ENCODE measurements at places on chromosomes 16 and 17.

GRCh38 chr17:60077672-60078519 is 825 bp downstream of the HEATR6 start:
- DNase-seq: no peak

GRCh38 chr16:84764970-84765369 is 54.8 kb upstream of the CRISPLD2 start:
- no peak for DNase-seq

- DNase-seq: no peak
Measured at GRCh38 chr16:88746506-88746905, 38.5 kb downstream of the PIEZO1 start.

DNA sequence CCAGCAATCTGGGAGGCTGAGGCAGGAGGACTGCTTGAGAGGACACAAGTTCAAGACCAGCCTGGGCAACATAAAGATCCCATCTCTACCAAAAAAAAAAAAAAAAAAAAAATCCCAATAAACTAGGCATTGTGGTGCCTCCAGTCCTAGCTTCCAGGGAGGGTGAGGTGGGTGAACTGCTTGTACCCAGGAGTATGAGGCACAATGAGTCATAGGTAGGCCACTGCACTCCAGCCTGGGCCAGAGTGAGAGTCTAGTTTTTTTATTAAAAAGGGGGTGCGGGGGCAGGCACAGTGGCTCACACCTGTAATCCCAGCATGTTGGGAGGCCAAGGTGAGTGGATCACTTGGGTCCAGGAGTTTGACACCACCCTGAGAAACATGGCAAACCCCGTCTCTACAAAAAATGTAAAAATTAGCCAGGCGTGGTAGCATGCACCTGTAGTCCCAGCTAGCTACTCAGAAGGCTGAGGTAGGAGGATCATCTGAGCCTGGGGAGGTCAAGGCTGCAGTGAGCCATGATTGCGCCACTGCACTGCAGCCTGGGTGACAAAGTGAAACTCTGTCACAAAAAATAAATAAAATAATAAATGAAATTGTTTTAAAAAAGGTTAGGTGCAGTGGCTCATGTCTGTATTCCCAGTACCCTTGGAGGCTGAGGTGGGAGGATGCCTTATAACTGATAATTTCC is 7.8 kb upstream of the CHST6 start:
- DNase-seq: no peak

- no peak for DNase-seq
Measured at GRCh38 chr16:28027055-28027454, 36.5 kb downstream of the GSG1L start.

- DNase-seq: no peak
Measured at GRCh38 chr17:76478097-76478496, 10.7 kb downstream of the AANAT start.

DNA sequence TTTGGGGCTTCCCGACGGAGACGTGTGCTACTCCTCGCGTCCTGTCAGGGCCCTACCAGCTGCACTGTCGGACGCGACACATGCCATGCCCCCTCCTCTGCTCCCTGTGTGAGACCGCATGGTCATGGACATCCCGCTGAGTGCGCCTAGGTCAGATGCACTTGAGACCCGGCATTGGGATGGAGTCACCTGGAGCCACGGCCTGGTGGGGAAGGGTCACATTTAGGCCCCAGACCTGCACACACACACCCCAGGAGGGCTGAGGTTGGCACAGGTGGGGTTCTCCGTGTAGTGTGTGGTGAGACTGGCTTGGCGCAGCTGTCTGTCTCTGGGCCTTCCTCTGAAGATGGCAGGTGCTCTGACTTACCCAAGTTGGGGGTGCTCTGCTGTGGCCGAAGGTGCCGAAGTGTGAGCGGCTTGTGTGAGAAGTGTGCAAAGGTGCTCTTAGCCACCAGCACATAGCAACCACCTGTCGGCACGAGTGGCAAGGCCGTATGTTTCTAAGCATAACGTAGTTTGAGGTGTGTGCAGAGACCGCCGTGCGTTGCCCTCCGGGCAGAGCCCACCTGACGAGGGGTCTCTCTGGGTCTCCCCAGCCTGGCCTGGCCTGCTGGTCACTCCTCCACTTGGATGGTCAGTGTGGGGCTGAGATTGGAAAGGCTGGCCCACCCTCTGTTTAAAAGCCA is 108.6 kb downstream of the BANP start:
- no peak for DNase-seq

- DNase-seq: no peak
Measured at GRCh38 chr17:77569846-77570564, 388.5 kb upstream of the TNRC6C start.

Measured in hippocampal formation (tissue), 2 donors.